ENCODE measurements at places on chromosomes 2 and 18.

DNA sequence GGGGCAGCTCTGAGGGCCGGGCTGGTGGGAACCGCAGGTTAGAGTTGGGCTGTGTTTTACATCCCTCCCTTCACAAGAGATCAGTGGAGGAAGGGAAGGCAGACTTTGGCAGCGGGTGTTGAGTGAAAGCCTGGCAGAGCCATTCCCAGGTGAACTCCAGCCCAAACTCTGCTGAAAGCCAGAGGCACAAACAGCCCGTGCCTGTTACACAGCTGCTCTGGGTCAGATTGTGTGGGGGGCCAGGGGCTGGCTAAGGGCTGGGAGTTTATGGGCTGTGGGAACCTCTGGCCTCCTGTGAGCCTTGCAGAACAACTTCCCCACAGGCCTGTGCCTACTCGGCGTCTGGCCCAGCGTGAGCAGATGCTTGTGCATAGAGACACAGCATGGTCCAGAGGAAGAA is 286.8 kb downstream of the CLIP4 start:
- DNase-seq: no peak

DNA sequence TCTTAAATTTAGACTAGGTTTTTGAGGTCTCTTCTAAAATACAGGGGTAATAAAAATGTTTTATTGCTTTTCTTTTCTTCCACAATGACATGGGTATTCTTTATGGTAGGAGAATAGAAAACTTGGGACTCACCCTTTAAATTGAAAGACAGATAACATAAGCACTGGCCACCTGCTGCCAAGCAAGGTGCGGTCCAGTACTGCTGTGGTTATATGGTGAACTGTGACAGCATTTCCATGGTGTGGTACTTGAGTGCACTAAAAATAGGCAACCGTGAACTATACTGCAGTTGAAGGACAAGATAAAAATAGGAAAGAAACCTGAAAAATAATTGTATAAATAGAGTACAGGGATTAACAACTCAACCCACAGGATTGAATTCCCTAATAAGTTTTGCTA is 54.4 kb upstream of the GRB14 start:
- DNase-seq: no peak

GRCh38 chr2:18950361-18950851 is 361.0 kb upstream of the NT5C1B start:
- DNase-seq: no peak

GRCh38 chr2:44084850-44085249 is 83.8 kb upstream of the PPM1B start:
- DNase-seq: no peak

Measured in stimulated activated CD4-positive, alpha-beta T cell treated with anti-CD3 and anti-CD28 coated beads, Interleukin-15, amount 100 ng/mL, for 48 hours (primary cell).